ENCODE measurements at places on chromosomes 5 and 9.

DNA sequence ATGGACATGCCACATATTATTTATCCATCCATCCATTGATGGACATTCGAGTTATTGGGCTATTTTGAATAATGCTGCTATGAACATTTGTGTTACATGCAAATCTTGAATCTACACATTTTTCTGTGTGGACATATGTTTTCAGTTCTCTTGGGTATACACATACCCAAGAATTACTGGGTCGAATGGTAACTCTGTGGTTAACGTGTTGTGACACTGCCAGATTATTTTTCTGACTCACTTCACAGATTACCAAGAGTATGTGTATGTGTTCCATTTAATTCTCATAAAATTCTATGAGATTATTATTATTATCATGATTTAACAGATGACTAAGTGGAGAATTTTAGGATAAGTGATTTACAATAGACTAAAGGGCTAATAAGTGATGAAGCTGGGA is 26.7 kb downstream of the CYFIP2 start:
- DNase-seq, result no peak

DNA sequence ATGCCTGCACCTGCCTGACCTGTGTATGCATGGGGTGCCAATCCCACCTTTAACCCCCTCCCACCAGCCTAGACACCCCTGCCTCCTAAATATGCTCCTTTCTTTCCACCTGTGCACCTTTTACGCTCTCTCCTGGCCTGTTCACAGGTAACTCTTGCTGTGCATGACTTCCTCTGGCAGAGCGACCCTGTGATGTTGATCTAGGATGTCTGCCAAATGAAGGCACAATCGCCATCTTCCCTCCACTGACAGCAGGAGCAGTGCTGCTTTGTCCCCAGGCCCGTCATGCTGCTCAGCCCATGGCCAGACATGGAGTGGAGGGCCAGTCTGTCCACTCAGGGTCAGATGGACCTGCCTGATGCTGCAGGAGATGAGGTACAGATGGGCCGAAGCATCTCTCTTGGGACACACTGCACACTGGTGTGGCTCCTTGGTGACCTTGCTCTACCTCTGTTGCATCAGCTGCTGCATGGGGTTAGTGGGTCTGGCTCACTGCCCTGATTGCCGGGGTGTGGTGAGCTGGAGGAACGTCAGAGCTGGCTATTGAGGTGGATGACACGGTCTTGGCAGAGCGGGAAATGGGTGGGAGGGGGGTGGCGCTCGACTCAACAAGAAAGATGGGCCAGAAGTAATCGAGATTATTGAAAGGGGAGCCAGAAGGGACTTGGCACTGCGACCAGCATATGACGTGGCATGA is 101.7 kb upstream of the PITX1 start:
- DNase-seq, result no peak

GRCh38 chr9:136018257-136019031 is 57.3 kb upstream of the UBAC1 start:
- no peak for DNase-seq

- DNase-seq, result no peak
These were observed 171.9 kb downstream of the ZNF462 start for GRCh38 chr9:107034831-107035230.

DNA sequence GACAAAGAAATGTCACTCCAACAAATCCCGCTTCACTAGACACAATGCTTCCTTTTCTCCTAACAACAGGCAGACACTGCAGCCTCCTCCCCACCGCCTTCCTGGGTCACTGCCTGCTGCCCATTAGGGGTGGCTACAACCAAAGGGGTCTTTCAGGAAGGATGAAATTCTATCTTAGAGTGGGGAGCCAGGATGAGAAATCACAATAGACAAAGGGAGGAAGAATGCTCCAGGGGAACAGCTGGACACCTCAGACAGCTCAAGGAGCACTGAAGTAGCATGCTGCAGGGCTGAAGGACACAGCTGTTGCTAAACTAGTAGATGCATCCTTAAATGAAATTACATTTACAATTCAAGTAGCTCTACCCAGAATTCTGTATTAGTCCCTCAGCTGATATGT is 54.2 kb downstream of the PRELID2 start:
- no peak for DNase-seq

DNA sequence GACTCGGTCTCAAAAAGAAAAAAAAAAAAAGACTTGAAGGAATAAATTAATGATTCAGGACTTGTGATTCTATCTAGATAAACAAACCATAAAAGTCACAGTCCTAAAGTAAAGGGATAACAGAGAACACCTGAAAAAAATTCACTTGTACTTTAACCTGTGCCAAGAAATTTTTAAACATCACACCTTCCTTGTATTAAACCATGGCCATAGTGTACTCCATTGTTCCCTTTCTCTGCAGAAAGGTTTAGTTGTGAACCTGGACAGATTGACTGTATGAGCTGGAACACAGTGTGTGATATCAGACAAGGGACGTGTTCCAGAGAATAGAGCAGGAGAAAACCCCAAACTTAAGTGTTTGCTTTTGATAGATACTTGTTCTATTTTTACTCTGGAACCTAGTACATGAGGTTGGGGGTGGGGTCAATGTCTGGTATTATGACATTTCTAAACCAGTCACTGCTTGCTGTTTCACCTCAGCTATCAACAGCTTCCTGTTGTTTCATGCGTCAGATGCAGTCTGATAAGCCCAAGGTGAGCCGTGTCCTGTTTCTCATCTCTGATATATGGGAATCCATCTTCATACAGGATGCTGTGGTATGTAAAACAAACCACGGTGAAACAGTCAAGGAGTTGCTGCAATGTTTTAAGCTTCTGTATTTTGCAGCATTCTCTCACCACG is 62.5 kb upstream of the ITGA1 start:
- DNase-seq, result no peak

DNA sequence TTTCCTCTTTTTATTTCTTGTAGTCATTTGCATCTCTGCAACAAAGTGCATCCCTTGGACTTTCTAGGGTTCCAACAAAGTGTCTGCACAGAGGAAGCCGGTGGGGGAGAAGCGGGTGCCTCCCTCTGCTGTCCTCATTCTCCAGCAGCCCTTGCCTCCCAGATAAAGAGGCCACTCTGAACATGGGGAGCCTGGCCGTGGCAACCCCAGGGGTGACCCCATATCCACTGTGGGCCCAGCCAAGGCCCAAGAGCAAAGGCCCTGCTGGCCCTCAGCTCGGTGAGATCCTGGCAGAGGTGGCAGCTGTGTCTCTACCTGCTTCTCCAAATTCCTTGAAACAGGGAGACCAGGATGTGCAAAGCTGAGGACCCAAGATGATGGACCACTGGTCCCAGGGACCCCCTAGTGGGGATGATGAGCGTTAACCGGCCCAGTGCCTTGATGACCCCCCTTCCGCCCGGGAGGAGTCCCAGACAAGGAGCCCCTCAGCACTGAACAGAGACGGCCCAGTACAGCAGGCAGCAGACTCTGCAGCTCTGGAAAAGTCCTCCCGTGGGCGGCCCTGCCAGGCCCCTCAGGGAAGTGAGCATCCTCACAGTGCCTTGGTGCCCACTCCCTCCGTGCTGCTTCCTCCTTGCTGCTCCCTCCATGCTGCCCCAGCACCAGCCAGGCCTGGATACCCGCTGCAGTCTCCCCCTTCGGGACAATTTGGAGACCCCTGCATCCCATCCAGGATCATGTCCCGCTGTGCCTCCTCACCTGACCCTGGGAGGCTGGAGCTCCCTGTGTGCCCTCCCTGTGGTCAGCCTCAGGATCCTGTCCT is 62.5 kb downstream of the MRPL36 start:
- no peak for DNase-seq

GRCh38 chr5:150001660-150002486 is 1.3 kb downstream of the HMGXB3 start:
- peak; percentile 46 for DNase-seq

- no peak for DNase-seq
These were observed 16.2 kb upstream of the MAT2B start for GRCh38 chr5:163489055-163489744.

DNA sequence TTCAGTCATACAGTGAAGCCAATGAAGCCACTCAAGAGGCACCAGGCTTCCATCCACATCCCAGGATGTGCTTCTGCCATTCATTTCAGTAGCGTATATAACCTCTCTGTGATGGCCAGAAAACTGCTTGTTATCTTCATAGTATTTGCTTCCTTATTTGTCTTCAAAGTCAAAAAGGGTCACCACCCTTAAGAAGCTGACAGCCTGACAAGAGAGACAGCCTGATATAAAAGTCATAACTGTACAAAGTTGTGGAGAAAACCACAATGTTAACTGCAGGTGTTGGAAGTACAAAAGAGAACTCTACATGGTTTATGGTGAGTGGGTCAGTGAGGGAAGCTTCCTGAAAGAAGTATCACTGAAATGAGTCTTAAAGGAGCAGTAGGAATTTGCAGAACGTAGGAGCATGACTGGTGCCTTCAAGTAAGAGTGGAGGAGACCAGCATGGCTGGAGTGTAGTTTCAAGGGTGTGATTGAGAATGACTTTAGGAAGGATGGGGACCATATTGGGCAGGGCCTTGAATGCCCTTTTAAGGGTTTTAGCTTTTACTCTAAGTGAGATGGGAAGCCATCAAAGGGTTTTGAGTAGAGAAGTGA is 33.7 kb downstream of the NIM1K start:
- no peak for DNase-seq

DNA sequence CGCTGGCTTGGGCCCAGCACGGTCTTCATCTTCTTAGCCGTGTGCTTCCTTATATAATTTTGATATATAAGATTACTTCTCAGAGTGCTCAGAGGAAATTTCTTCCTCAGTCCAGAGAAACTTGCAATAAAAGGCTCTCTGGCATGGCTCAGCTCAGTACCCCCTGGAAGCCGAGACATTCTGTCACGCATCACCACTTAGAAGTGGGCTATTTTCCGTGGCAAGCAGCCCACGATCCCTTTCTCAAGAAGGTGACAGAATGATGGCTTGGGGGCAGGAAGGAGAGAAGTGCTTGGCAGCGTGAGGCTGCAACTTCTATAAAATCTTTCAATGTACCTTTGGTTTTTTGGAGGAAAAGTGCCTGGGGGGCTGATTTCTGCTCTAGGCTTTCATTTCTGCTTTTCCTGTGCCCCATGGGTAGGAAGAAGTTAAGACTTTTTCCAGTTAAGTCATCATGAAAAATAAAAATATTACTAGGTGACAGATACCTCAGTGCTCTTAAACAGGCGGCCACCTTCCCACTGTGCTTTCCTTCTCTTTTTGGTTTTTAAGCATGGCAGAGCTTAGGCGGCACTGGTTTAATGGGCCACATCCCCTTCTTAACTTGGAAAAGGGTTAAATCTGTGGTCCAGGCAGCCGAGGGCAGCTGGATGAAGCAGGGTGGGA is 104.6 kb downstream of the MVB12B start:
- no peak for DNase-seq

GRCh38 chr5:113480243-113480642 is 8.0 kb downstream of the MCC start:
- DNase-seq, result no peak

GRCh38 chr9:2018162-2018643 is 3.1 kb downstream of the SMARCA2 start:
- DNase-seq, result no peak

- peak; percentile 91 for DNase-seq
These were observed 11.8 kb downstream of the MRPS27 start for GRCh38 chr5:72307968-72308852.

DNA sequence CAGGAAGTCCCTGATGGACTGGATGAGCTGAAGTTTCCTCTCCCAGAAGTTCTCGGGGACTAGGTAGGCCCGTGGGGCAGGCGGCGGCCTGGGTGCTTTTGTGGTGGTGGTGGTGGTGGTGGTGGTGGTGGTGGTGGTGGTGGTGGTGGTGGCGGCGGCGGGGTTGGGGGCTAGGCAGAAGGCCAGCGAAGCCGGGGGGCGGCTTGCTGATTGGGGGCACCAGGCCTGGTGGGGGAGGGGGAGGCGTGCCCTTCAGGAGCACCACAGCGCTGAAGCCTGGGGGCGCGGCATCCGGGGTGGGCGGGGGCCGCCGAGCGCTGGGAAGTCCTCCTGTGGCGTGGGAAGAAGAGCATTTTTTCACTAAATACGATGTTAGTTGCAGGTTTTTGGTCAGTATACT is 26.9 kb downstream of the SPATA31C1 start:
- DNase-seq, result no peak

DNA sequence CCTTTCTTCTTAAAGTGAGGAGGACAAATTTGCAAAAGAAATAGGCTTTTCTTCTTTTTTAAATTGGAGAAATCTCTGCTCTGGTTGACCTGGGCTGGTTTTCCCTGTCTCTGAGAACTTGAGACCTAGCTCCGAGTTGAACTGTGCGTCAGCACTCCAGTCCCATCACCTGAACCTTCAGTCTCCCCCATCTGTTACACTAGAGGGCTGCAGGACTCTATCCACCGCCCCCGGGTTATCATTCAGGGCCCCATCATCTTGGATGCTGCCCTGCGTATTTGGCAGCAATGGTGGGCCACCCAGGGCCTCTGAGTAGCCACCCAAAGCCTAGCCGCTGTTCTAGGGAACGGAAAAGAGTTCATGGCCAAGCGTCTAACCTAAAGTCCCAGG is 2.5 kb downstream of the FOXE1 start:
- DNase-seq, result no peak

GRCh38 chr9:3740690-3741419 is 215.1 kb upstream of the RFX3 start:
- DNase-seq, result no peak

GRCh38 chr9:135890190-135891026 is 16.9 kb downstream of the CAMSAP1 start:
- no peak for DNase-seq

DNA sequence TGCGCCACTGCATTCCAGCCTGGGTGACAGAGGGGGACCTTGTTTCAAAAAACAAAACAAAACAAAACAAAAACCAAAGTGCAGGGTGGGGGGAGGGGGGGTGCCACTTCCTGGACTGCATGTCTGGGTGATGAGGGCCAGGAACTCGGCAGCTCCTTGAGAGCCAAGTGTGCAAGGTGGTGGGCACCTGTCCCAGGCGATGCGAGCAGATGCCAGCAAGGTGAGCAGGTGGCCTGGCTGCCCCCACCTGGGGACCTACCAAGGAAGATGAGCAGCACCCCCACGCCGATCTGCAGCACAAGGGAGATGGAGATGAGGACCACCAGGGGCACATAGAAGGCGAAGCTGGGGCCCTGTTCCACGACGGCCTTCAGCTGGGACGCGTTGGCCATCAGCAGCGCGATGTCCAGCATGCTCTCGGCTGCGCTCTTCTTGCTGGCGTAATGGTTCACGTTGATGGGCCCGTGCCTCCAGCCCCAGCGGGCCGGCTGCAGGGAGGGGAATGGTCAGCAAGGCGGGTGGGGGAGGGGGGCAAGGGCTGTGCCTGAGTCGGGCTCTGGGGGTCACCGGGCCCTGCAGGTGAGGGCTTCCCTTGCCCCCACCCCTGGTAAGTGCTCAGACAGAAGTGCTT is 7.8 kb downstream of the NINJ1 start:
- no peak for DNase-seq

DNA sequence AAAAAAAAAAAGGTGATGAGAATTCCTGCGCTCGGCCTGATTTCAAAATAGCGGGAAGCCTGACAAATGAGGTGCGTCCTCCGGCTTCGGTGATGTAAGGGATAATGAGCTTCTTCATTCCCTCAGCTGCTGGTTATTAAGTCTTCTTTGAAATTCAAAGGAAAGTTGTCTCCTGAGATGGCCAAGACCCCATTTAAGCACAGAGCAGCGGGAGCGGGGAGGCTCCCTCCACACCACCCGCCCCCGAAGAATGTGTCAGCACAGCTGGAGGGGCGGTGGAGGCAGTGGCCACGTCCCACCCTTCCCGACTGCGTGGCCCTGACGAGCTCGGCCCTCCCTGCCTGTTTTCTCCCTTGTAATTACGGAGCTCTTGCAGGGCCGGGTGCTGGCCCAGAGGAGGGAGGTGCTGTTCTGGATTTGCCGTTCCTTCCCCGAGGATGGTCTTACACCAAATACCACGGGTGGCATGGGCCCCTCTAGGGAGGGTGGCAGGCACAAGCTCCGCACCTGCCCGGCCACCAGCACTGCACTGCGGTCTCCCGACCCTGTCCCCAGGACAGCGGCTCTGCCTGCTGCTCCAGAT is 31.0 kb downstream of the SLC9A3 start:
- DNase-seq, result no peak

Data from GM12892 (cell line).